ENCODE measurements at places on chromosomes 6 and 20.

- no peak for DNase-seq
Observed at GRCh38 chr6:112620812-112621569, 273.9 kb downstream of the RFPL4B start.

DNA sequence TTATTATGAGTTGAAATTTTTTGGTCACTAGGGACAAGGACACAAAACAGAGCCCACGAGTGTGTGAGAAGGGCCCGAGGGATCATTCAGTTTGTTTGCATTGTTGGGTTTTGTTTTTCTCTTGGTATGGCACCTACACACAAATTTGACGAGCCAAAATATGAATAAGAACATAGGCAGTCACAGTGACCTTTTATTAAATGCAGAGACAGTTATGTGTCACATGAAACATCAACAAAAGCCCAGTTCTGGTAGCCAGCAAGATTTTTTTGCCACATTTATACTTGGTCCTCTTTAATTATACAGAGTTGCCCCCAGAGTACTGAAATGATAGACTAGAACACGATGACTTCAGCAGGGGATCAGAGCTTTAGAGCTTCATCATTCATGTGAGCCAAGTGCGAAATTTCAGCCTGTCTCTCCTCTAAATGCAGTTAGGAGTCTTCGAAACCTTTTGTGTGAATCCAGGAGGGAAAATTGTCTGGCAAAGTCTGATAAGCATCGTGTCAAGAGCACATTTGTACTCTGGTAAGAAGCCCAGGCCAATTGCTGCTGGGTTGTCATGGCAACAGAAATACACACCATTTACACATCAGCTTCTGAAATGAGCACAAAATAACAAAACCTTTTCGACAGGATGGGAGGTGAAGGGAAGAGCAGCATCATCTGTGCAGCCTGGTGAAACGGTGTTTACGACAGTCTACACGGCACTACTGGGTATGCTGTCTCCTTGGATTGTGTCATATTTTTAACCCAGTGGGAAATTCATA, 79.2 kb upstream of the RIPOR2 start:
- DNase-seq = no peak

DNA sequence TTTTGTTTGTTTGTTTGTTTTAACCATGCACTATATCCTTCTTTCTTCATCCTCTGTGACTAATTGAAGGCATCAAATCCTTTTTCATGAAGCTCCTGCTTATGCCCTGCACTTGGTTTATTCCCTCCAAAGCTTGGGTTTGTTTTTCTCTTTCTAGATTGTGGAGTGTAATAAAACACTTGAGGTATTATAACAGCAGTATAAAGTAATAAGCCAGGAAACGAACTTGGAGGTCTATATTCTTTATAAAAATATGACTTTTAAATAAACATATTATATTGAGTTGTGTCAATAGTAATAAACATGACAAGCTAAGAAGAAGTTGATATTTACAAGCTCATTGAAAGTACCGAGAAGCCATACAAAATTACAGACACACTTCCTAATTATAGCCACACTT, 659.4 kb downstream of the RFPL4B start:
- DNase-seq = no peak

DNA sequence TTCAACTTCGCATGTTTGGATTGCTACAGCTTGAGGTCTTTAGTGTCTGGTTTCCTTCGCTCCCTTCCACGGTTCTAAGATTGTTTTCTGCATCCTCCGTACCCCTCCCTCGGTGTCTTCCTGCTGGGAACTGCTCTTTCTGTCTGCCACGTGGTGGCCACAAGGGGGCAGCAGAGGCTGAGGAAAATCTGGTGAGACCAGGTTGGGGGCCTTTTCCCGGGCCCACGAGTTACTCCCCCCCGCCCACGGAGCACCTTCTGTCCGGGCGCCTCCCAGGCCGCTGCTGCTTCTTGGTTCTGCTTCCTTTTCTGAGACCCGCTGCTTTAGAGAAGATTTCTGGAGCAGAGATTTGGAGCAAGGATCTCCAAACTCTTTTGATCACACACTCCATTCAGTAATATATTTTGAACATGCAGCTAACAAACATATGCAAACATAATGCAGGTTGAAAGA, 21.1 kb upstream of the NOTCH4 start:
- DNase-seq = peak; percentile 83

DNA sequence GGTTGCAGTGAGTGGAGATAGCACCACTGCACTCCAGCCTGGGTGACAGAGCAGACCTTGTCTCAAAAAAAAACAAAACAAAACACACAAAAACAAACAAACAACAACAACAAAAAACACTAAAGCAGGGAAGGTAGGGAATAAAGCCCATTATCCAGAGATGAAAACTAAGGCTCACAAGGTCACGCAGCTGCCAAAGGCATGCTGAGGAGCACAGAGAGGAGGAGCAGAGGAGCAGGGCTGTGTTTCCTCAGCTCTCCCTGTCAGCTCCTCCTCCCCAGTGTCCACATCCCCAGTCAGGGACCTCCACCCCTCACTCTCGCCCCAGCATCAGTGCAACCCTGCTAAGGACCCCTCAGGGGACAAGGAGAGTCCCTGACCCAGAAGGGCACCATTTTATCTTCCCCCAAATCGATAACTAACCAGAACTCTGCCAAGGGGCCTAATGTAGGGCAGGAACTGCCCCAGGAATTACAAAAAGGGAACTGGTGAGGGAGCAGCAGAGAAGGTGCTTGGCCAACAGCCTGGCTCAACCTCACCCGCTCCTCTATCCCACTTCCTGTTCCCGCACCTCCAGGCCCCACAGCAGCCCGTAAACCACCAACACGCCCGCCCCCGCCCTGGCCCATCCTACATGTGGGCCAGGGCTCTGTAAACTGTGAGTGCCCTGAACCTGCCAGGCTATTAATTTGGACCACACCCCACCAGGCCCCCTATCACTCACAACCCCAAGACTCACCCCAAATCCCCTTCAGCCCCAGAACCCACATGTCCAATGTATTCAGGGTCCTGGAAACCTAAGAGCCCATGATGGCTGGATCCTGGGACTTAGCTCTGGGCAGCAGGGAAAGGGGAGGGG, 9.0 kb downstream of the TEAD3 start:
- DNase-seq = peak; percentile 69

GRCh38 chr20:46028110-46028509, 905 bp upstream of the SLC12A5 start:
- DNase-seq = no peak

DNA sequence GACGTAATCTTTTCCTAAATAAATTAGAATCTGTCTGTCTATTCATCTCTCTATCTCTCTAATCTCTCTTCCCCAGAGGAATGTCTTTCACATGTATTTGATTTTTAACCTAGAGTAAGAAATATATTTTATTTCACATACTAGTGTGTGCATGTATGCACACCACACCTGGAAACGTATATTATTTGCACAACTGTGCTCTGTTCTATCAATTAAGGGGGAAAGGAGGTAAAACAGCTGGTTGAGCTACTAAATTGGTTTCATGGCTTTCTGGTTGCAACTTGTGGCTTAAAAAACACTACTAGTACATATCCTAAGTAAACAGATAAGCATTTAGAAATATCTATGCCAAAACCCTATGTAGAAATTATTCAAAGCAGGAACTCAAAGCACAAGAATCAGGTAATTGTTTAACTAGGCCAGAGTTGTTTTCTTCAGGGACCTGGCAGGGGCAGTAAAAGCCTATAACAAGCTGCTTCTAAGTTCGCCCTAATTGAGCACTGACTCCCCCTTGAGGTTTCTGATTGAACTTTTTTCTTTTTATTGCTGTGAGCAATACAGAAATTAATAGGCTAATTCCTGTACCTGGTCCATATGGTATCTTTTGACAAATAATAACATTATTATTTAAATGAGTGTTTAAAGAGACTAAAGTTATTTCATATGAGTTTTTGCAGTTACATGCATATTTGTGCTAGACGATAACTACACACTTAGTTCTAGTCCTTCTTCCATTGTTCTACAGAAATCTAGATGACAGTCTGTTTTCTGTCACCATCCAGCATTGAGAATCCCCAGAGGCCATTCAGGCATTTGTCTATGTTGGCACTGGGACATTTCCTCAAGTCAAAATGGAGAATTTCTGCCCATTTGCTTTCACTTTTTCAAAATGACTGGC, 88.6 kb downstream of the MCHR2 start:
- DNase-seq = no peak

DNA sequence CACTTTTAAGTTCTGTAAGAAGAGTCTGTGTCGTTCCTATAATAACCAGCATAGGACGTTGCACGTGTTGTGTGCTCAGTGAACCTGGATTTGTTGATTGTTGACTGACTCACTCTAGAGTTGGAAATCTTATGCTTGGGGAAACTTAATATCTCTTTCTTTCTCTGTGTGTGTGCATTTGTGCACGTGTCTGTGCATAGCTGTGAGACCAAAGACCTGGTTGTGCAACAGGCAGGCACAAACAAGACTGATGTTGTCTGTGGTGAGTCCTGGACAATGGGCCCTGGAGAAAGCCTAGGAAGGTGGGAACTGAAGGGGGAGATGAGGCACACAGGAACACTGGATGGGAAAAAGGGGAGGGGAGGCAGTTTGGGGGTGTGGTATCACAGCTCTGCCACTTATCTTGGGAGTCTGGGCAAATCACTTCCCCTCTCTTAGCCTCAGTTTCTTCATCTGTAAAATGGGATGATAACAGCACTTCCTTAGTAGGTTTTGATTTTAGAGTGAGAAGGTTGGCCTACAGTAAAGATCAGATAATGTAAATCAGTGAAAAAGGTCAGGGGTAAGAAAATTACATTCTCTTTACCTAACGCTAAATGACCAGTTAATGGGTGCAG, 8.4 kb downstream of the CD40 start:
- DNase-seq = no peak

GRCh38 chr20:49893242-49894072, 21.9 kb downstream of the SPATA2 start:
- no peak for DNase-seq

- no peak for DNase-seq
Observed at GRCh38 chr6:23823421-23823820, 302.6 kb upstream of the NRSN1 start.

Data from lower lobe of right lung (tissue), 2 donors.